ENCODE measurements at places on chromosomes 2 and 18. TPM values are rescaled to one million over a fixed set of nuclear protein-coding genes. Genes with fewer than 3 reads are reported as not detected.
A peak's percentile ranks its signal among the peaks of the same experiment; 100 is the strongest.

Gene CLEC4F
- polyA plus RNA-seq, result not detected

DNA sequence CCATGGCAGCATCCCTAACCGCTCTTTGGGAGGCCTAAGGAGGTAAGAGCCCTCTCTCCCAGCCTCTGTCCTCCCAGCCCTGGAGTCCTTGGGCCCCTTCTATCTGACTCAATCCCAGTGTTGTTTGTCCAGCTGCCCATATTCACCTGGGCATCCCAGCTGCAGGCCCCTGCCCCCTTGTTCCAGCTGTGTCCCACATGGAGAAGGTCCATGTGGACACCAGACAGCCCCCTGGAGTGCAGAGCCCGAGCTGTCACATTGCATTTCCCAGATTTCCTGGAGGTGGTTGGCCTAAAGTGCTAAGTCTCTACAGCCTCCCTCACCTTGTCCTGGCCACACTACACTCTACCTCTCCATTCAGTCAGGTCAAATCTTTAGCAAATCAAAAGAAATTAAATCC, 42.5 kb downstream of the PSD4 start:
- DNase-seq, result no peak

Gene TEKT4
- polyA plus RNA-seq, result not detected

Gene IL37
- not detected for polyA plus RNA-seq

GRCh38 chr2:120317916-120318315, 28.0 kb upstream of the INHBB start:
- no peak for DNase-seq

DNA sequence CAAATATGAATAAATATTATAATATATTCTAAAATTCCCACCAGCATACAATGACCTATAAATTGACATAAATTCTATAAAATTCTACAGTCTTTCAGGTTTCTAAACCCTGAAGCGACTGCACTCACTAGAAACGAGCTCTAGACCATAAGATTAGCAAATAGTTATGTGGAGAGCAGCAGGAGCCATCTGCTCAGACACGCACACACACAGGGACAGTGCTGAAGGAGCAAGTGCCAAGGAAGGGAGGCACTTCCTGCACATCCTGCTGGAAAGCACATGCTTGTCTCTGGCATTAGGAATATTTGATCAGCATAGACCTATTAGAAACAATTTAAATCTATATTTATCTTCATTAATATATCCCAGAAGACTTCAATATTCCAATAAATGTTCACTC, 713.9 kb upstream of the CDH2 start:
- DNase-seq, result no peak

- peak; percentile 13 for DNase-seq
Observed at GRCh38 chr18:28736223-28736622, 559.3 kb upstream of the CDH2 start.

GRCh38 chr18:25819746-25820363, 270.6 kb downstream of the SS18 start:
- DNase-seq, result no peak

Gene RTKN
- 14.5 TPM for polyA plus RNA-seq

GRCh38 chr2:98509542-98510321, 65.1 kb downstream of the INPP4A start:
- no peak for DNase-seq

GRCh38 chr2:216554286-216554685, 55.6 kb downstream of the RPL37A start:
- DNase-seq, result no peak

Gene CXCR2
- not detected for polyA plus RNA-seq

GRCh38 chr2:179691235-179691634, 170.2 kb downstream of the ZNF385B start:
- DNase-seq, result peak; percentile 8

DNA sequence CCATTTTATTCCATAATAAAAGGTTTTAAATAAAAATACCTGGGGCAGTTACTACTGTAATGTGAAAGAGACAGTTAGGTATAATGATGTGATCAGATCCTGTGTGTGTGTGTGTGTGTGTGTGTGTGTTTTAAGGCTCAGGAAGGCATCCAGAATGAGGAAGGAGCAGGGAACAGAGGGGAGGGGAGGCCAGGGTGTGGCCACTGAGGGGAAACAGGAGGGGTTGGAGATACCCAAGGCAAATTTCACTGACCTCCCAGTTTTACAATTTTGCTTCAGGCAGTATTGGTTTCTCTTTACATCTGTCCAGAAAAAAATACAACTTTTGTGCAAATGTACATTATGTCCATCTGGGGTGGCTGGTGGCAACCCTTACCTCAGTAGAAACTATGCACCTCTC, 163.5 kb upstream of the FBXO11 start:
- no peak for DNase-seq

- peak; percentile 42 for DNase-seq
Observed at GRCh38 chr2:233029321-233029720, 3.2 kb upstream of the NEU2 start.

DNA sequence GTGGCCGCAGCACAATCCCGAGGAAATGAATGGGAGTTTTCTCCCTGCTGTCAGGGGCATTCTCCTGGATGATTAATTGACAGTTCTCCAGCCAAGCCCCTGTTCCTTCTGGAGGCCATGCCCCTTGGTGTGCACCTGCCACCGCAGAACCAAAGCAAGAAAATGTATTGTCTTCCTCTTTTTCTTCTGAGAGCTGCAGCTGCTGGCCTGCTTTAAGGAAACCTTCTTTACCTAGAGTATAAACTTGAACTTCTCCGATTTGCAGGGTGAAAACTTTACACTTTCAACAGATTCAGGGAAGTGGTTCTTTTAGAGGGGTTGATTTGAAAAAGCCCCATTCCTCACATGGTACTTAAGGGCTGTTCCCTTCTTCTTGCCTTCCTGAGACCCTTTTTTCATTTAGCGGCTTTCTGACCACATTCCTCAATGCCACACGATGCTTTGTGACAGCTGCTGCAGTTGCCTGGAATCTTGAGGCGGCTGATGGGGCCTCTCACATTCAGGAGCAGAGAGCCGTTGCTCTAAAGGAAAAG, 402.8 kb downstream of the TXNL1 start:
- no peak for DNase-seq

DNA sequence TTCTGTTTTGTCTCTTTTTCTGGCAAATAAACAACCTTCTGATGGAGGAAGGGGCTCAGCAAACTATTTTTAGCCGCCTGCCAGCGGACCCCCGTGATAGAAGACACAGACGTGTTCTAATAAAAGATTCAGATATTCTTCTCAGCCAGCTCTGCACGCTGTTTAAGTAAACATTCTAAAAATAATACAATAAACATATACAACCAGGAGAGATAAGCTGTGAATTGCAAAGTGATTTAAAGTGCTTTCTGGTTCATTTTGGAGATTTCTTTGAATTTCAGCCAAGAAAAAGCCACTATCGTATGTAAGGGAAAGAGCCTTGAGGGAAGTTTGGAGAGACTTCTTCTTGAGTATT, 201.3 kb downstream of the EPHA4 start:
- no peak for DNase-seq

- DNase-seq, result no peak
Observed at GRCh38 chr2:238635647-238636051, 208.9 kb downstream of the ASB1 start.

Gene REG1A
- not detected for polyA plus RNA-seq

Gene HOXD1
- polyA plus RNA-seq, result 2.2 TPM

All from GM23248 (cell line).